Stimulated activated CD4-positive, alpha-beta T cell treated with anti-CD3 and anti-CD28 coated beads, TNF-alpha, amount 100 ng/mL, for 1 hour (primary cell): ENCODE measurements at places on chromosomes 7 and 10.

GRCh38 chr10:91758303-91759146 is 39.7 kb upstream of the TNKS2 start:
- no peak for DNase-seq

- no peak for DNase-seq
Measured at GRCh38 chr10:6217611-6218010, 14.9 kb downstream of the PFKFB3 start.

DNA sequence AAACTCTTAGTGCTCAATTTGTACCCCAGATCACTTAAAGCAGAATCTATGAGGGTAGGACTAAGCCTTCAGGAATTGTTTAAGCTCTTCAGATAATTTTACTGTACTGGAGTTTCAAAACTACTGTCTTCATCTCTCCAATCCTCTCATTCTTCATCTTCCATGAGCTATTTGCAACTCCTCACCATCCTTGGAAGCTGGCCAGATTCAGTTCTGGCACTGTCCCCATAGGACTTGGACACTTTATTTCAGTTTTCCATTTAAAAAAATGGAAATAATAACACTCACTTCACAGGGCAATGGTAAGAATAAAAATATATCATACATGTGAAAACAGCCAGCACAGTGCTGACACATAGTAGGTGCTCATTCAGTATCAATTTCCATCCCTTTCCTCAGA is 74.6 kb downstream of the PPP1R17 start:
- DNase-seq: no peak

- no peak for DNase-seq
Measured at GRCh38 chr10:35004651-35005050, 85.5 kb downstream of the CUL2 start.

DNA sequence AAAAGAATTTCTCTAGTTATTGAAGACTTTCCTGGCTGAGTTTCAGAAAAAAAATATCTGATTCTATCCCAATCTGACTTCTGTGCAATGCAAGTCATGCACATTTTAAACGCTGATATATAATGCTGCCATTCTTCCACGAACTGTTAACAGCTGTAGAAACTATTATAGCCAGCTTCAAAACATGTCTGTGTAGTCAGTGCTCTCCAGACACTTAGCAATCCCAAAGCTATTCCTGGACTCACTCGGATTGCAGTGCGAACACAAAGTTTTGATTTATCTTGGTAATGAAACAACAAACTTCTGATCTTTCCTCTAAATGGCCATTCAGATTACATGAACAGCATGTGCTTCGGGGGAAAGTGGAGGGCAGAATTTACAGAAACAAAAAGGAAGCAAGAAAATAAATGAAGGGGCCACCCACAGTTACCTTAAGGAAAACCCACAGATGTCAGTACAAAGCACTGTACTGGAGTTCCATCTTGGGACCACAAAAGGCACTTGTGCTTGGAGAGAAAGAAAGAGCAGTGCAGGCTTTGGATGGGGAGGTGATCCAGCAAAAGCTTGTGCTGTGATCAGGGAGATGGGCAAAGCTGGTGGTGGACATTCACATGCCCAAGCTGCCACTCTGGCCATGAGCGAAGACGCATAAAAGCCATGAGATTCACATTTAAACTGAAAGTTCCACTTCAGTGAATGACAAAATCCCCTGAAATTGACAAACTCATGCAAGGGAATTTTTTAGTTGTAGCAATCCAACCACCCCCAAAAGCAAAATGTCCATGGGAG is 32.1 kb upstream of the ADO start:
- DNase-seq: no peak

- no peak for DNase-seq
Measured at GRCh38 chr7:155667241-155667829, 22.9 kb downstream of the RBM33 start.
